Substantia nigra (tissue), 51 donors: ENCODE measurements at places on chromosomes 3 and 15.

DNA sequence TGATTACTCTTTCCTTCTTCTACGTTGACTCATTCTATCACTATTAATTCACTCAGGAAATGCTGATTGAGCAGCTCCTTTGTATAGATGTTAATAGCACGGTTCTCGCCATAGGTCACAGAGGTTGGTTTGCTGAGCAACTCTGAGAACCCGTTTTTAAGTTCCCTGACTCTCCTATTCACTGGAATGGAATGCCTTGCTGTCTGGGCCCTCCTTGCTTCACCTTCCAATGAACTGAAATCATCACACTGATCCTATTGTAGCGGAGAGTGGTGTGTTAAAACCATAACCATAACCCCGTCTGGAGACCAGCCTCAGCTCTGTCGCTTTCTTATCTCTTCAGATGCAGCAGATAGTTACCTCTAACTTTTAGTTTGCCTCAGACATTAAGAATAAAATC, 323.6 kb downstream of the GABRB3 start:
- no peak for DNase-seq

DNA sequence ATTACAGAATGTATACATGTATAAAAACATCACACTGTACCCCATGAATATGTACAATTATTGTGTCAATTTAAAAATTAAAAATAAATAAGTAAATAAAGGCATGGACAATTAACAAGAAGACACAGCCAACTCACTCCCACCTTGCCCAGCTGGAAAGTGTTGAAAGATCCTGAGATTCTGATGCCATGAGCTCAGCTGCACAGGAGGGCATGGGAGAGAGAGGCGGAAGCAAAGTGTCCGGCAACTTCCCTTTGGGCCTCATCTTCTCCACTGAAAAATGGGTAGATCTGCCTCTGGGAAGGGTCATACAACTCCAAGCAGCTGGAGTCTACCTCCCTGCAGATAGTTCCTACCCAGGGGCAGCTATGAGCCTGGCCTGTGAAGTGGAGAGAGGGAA, 277.3 kb downstream of the UACA start:
- no peak for DNase-seq

DNA sequence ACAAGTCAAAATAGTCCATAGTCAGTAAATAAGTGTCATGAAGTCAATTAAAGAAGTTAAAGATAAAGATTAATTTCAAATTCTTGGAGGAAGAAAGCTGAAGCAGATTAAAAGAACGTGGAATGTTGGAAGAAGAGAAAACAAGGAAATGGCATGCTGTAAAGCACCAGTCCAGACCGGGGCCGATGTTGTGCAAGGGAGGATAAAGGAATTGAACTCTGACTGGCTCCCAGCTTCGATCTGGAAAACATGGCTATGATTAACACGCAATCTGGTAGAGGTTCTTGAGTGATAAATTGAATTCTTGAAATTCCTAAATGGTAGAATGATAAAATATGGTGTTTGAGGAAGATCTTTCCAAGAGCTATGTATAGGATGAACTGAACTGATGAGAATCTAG, 194.4 kb downstream of the MEIS2 start:
- no peak for DNase-seq

DNA sequence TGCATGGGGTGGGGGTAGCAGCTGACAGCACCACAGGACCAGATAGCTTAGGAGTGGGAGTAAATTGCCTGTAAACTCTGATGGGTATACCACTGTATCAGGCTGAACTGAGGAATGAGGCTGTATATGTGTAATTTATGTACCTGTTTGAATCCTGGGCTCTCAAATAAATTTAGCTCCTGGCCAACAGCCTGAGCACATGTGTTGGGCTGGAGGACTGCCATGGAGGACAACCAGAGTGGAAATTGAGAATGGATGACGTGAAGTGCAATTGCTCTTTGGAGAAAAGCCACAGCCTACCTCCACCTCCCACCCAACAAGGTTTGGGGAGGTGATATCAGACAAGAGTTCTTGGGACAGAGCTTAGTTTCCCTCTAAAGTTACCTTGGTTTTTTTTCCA, 328.6 kb upstream of the PROK2 start:
- no peak for DNase-seq

- no peak for DNase-seq
Observed at GRCh38 chr3:54760201-54760600, 167.7 kb downstream of the LRTM1 start.
